ENCODE measurements at places on chromosomes 1 and 21.

GRCh38 chr1:228465571-228466146 is 21.5 kb upstream of the RNF187 start:
- peak; percentile 29 for DNase-seq

- no peak for DNase-seq
Observed at GRCh38 chr1:62781841-62782543, 1.9 kb upstream of the ATG4C start.

DNA sequence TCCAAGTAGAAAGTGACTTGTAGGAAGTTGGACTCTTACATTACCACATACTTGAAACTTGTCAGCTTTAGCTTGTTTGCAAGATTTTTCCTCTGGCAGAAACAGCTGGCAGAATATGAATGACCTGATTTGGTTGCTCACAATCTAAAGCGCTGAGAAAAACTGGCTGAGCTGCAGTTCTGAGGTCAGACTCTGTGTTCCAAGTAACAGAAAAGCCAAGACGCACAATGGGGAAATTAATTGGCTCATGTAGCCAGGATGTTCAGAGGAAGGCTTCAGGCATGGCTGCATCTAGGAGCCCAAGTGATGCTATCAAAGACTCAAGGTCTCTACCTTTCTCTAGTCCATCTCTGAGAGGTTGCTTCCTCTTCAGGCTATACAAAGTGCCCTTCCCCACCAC is 27.0 kb downstream of the ALPL start:
- no peak for DNase-seq

DNA sequence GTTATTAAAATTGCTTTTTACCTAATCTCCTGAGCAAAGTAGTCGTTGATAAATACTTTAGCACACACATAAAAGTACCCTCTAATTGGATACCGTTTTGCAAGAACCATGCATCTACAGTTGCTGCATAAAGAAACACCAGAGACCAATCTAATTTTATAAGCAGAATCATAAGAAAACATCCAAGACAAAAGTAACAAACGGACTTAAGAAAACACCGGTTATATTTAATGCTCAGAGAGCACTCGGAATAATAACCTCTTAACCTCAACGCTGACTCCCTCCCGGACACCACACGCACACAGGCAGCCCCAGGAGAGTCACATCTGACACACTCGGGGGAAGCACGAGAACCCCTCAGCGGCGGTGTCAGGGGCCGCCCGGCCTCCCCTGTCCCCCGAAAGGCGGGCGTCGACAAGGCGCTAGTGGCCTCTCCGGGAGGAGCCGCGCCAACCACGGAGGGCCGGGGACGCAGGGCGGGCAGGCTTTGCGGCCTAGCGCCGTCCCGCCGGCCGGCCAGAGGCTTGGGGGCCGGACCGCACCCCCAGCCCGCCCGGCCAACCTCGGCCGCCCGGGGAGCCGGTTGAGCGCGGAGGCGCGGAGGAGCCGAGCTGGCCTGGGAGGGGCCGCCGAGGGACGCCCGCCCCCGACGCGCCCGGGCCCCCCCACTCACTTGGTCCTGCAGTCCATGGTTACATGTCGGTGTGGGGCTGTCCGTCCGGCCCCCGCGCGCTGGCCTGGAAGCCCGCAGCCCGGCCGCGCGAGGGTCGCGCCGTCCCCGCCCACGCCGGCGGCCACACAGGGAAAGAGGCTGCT is 606 bp downstream of the DENND1B start:
- DNase-seq: no peak

DNA sequence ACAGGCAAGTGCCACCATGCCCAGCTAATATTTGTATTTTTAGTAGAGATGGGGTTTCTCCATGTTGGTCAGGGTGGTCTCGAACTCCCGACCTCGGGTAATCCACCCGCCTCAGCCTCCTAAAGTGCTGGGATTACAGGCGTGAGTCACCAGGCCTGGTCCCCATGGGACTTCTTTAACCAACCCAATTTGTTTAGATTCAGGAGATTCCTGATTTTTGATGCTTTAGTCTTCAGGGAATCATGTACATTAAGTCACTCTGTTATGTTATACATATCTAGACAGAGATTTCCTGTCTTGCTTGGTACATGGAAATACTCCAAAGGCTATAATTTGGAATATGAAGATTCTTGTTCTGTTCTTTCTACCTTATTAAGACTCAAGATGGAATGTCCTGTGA is 202.4 kb upstream of the L1TD1 start:
- DNase-seq: no peak

- DNase-seq: no peak
Observed at GRCh38 chr1:61237659-61238358, 155.4 kb downstream of the NFIA start.

GRCh38 chr1:3078430-3078861 is 9.4 kb downstream of the PRDM16 start:
- DNase-seq: no peak

- DNase-seq: no peak
Observed at GRCh38 chr1:117578466-117578865, 27.4 kb upstream of the TENT5C start.

GRCh38 chr1:237953238-237953637 is 62.5 kb upstream of the ZP4 start:
- DNase-seq: no peak

GRCh38 chr1:224378855-224379631 is 22.4 kb downstream of the CNIH4 start:
- DNase-seq: no peak

GRCh38 chr1:3063379-3064295 is 5.4 kb upstream of the PRDM16 start:
- DNase-seq: no peak

DNA sequence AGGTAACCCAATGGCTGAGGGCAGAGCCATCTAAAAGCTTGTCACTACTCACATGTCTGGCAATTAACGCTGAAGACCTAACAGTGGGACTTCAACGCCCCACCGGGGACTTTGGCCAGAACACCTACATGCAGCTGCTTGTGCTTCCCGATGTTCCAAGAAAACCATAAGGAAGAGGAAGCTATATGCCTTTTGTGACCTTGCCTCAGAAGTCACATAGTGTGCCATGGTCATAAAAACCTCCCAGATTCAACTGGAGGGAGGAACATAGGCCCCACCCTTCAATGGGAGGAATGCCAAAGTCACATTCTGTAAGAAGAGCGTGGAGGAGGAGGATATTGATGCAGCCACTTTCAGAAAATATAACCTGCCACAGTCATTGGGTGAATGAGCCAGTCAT is 147.8 kb upstream of the MAGI3 start:
- no peak for DNase-seq

DNA sequence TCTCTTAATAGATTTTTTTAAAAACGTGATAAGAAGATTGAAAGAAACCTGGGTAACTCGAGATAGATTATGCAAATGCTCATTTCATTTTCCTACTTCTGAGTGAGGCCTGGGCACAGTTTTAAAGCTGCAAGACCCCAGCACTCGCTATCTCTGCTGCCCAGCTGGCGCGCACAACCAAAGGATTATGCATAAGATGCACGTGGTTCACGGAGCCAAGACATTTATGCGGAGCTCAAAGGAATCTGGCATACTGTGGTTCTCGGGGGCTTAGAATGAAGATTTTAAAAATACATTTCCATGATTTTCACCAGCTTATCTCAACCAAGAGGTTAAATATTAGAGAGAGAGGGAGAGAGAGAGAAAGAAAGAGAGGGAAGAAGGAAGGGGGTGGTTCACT is 210.9 kb downstream of the DSCAM start:
- no peak for DNase-seq

DNA sequence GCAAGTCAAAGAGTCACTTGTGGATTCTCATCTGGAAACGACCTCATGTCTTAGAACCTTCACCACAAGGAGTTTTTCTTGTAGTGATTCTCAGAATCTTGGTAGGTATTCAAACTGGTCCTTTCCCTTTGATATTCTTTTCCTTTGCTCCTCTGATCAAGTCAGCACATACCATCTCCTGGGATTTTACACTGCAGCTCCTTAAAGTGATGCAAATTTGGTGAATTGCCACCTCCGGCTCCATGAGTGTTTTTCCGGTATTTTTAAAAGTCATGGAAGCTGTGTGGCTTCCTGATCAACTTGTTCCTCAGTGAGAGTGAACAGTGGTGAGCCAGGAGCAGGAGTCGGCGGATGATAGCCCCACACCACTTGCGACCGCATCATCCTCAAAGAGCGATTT is 182.1 kb upstream of the DAB1 start:
- no peak for DNase-seq

DNA sequence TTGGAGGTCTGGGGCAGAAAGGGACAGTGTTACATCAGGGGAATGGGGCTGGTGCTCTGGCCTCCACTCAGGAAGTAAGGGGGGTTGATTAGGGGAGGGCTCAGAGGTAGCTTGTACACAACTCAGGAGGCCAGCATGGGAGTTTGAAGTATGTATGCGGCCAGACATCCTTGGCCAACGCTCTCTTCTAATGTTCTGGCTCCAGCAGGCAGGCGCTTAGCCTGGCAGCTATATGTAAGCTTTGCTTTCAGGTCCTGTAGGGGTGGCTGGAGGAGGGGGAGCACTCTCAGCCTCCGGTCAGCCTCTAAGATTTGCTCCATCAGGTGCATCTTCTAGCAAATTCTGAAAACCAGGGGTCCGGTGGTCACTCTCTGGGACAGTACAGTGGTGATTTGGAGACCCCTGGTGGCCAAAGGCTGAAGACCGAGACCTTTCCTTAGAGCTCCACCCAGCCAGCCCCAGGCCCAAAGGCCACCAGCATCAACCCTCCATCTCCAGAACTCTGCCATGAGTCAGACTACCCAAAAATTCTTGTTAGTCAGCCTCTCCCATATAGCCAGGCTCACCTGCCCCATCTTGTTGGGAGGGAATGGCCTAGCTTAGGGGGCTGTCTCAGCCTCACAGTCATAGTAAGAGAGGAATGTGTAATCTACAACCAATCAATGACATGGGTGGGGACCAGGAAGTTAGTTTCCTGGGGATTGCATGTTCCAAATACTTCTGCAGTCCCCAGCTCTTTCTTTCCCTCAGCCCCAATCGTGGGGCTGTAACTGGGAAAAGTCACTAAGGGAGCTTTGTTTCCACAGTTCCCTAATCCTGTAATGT is 9.7 kb upstream of the COL8A2 start:
- DNase-seq: no peak

- DNase-seq: no peak
Observed at GRCh38 chr1:168473126-168473525, 70.7 kb downstream of the XCL2 start.

GRCh38 chr1:28449904-28450303 is 55.9 kb upstream of the RCC1 start:
- peak; percentile 33 for DNase-seq

DNA sequence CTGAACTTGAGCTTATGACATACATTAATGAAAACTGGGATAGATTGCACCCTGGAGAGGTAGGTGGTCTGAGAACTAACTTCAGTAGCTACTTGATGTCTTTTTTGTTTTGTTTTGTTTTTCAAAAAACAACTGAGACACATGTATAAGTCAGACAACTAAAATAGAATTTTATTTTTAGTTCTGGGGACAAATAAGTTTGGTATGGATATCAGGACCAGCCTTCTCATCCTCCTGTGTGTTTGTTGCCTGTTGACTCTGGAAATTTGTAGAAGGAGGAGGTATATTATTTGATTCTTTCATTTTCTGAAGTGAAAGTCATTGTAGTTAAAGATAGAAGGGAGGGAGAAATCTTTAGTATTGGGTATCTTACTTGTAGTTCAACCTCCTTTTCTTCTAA is 41.5 kb downstream of the MTF2 start:
- no peak for DNase-seq

DNA sequence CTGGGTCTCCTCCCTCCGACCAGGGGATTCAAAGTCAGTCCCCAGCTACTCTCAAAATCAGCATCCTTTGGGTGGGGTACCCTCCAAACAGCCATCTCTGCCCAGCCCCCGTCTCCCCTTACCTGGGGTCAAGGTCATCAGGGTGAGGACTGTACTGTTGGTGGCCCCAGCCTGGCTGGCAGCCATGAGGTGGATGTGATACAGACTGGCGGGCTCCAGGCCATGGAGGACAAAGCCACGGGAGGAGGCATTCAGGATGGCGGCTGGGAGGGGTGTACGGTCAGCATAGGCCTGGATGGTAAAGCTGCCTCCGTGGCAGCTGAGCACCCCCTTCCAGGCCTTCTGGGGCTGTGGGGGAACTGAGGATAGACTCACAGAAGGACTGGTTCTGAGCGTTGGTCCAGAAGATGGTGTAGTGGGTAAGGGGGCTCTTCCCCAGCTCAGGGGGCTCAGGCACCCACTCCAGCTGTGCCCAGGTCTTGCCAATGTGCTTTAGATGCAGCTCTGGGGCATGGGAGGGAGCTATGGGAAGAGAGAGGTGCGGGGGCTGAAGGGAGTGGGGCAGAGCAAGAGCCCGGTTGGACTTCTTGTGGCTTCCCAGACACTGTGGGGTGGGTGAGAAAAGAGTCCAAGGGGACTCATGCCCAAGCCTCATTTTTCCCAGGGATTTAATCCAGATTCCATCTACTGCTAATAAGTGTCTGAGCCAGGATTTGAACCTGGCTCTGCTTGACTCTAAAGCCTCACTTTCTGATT is 3.7 kb upstream of the MRPS15 start:
- DNase-seq: no peak

GRCh38 chr1:156856282-156856785 is 2.6 kb downstream of the INSRR start:
- DNase-seq: no peak

Data from GDM1 (cell line).